HS-5 (cell line): ENCODE measurements at places on chromosomes 4 and X.
A peak's percentile ranks its signal among the peaks of the same experiment; 100 is the strongest.

GRCh38 chr4:53361451-53361850 lies 4.4 kb downstream of the SCFD2 start:
- DNase-seq = no peak

- no peak for DNase-seq
Measured at GRCh38 chr4:10811991-10812390, 127.4 kb upstream of the CLNK start.

DNA sequence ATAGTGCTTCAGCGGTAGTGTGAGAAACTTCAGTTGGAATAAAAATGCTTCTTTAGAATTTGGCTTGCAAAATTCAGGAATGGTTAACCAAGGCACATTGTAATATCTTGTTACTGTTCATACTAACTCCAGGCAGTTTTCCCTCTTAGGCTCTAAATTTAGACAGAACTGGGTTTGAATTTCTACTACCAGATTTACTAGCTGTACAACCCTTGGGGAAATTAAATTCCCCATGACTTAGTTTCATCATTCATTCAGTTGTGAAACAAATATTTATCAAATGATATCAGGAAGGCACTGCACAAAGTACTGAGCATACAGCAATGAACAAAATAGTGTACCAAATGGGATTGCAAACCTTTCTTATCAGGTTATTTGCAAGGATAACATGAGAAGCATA lies 135.0 kb upstream of the IL15 start:
- no peak for DNase-seq

DNA sequence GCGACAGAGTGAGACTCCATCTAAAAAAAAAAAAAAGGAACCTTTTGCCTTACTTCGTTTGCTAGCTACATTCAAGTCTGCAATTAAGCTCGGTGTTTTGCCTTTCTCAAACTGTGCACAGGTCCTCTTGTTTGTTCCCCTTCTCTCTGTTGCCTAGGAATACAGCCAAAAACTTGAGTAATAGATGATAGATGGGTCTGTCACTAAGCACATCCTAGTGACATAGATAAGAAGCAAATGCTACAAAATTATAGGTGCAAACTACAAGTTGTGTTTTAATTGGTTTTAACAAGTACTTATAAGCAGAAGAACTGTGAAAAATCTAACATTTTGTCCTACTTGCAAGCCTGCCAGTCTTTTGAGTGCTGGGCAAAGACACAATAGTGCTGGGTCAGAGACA lies 95.2 kb downstream of the SNCA start:
- DNase-seq = no peak

- no peak for DNase-seq
Measured at GRCh38 chrX:102599951-102600579, 750 bp downstream of the ARMCX5 start.

DNA sequence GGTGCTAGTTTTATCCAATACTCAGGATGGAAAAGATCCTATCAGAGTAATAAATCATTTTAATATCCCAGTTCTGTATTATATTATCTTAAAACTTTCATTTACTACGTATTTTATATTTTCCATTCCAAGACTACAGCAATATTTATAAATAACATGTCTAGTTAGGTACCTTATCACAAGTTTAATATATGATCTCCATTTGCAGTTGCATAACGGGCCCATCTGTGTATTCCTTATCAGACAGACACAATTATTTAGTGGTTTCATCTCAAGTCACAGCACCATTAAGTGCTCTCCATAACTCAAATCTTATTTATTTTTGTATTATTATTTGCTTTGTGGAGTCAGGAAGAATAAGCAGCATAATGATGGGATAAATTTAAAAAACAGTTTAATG lies 333.9 kb downstream of the SH2D1A start:
- no peak for DNase-seq

DNA sequence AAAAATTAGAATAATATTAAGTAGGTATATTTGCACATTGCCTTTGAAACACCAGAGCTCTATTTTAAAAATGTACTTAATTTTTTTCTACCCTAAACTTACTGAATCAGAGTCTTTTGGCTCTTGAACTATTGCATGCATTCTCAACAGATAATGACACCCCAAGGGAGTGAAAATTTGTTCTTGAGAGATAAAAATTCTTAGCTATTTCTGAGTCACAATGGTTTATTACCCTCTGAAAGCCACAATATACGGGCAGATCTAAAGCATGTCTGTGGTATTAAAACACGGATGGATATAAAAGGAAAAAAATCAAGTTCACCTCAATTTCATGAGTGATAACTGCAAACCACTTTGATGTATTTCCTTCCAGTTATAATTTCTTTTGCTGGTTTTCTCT lies 636.3 kb upstream of the FTHL17 start:
- no peak for DNase-seq

- DNase-seq = no peak
Measured at GRCh38 chr4:112706840-112707207, 69.9 kb downstream of the LARP7 start.

DNA sequence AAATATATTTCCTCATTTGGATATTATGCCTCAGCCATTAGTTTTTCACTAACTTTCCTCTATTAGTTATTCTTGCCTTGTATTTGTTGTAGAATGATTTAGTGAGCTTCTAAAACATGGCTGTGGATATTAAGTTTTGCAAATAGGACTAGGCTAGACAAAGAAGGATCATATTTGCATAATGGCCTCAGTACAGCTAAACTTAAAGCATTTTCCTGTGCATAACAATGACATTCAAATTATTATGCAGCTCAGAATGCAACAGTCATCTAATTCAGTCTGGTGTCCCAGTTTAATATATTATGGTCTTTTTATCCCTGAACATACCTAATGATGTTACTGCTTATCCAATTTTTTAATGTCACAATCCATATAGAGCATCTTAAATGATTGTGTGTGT lies 155.3 kb upstream of the DDIT4L start:
- no peak for DNase-seq

DNA sequence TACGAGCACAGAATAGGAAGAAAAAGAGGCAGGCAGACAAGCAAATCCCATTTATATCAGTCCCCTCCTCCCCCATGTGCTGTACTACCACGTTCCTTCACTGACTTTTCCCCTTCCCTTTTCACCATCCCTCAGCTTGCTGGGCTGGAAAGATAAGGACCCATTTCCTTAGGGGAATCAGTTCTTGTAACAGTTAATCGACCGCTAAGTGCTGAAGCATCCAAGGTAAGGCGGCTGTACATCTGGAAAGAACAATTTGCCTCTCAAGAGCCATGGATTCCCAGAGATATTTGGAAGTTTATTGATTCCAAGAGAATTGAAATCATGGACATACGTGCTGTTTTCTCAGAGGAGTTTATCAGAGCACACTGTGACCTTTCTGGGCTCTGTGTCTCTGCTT lies 1688.0 kb downstream of the STIM2 start:
- DNase-seq = no peak

GRCh38 chrX:101081231-101081630 lies 2.6 kb downstream of the TMEM35A start:
- no peak for DNase-seq

GRCh38 chr4:86688026-86688425 lies 93.9 kb downstream of the PTPN13 start:
- no peak for DNase-seq

DNA sequence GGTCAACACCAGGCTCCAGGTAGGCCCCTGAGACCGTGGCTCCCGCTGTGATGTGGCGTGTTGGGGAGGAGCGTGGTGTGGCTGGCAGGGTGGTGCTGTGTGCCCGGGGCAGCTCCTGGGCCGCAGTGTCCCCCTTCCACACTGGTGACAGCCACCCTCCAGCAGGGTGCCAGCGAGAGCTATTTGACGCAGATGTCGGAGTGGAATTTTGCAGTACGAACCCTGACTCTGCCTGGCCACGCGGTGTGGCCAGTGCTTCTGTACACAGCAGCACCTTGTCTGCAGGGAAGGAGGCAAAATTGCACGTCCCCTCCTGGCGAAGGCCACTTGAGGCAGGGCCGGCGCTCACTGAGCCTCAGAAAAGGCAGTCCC lies 53.2 kb downstream of the CPZ start:
- no peak for DNase-seq

GRCh38 chr4:87071401-87071800 lies 136.6 kb downstream of the AFF1 start:
- no peak for DNase-seq

- DNase-seq = peak; percentile 58
Measured at GRCh38 chr4:132001542-132001941, 1147.6 kb upstream of the PCDH10 start.

DNA sequence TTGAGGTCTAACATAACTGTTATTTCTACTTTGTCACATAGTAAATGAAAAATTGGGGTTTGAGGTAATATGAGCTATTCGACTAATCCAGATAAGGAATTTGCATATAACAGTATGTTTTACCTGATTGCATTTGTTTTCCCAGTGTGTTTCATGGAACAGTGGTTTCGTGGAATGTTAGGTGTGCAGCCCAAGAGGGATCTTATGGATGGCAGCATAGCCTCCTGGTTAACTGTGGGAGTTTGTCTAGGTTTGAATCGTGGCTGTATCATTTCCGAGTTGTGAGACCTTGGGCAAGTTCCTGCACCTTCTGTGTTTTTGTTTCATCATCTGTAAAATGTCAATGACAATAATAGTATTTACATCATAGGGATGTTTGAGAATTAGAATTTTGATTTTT lies 7.9 kb downstream of the BMPR1B start:
- no peak for DNase-seq

DNA sequence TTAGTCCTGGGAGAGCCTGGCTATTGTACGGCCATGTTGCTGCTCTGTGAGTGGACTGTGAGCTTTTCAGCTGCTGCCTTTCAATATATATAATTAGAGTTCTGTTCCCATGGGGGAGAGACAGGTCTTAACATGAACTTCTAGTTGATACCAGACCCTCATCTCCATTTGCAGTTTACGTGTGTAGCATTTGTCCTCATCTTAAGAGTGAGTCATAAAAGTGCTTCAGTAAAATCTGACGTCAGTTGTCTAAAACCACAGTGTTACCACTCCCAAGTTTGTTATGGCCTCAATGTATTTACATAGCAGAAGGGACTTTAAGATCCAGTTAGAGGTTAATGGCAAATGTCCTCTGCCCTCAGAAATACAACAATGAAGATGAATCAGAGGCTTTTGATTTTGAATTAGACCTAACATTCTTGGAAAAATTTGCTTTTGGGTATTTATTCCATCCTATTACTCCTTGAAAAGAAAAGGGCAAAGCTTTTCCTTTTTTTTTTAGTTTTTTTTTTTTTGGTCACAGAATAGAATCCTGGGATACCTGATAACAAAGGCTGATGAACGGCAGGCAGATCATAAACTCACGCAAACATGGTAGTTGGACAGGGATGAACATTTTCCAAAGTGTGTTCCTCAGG lies 38.6 kb downstream of the PHOX2B start:
- DNase-seq = peak; percentile 41

GRCh38 chr4:139863531-139863930 lies 197.9 kb downstream of the MGST2 start:
- no peak for DNase-seq
